ENCODE measurements at places on chromosomes 11 and 22.
A peak's percentile ranks its signal among the peaks of the same experiment; 100 is the strongest.

GRCh38 chr22:32803020-32803737, 1.7 kb downstream of the TIMP3 start:
- no peak for DNase-seq

DNA sequence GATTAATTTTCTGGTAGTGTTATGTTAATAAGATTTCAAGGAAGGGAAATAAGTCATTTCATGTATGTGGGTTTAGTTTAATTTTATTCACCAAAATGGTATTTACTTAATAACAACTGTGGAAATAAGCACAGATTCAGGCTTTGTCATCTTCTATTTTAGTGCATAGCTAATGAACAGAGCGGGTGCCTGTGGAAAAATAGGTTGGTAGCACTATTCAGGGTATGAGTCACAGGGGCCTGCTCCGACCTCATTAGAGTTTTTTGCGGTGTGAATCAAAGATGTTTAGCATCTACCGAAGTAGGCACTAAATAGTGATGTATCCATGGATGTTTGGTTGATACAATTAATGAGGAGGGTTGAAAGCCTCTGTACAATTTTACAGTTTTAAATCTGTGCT, 78.2 kb downstream of the FAT3 start:
- peak; percentile 40 for DNase-seq

- DNase-seq = no peak
These were observed 9.3 kb downstream of the CARD18 start for GRCh38 chr11:105130189-105130813.

DNA sequence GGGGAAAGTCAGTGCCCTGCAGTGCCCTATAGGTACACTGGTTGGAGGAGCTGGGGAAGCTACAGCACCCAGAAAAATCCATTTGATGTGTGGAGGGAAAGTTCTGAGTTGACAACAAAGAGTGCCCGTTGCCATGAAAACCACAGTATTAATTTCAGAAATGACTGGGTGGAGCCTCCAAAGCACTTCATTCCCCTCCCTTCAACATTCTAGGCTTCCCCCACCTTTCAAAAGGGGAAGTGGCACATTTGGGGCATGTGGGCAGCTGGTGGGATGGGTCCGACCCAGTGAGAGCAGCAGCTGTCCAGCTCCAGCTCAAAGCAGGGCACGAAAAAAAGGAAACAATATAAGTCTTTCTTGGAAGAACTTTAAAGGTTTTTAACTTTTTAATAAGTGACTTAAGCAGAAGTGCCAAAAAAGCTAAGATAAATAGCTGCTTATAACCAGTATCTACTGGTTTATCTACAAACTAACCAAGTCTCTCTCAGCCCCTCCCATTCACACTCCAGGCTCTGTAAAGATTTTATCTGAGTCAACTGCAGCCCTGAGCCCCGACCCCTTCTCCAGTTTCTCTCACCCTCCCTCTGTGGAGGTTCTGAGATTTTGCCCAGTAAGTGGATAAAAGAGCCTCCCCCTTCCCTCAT, 9.0 kb upstream of the AHNAK start:
- DNase-seq = no peak

DNA sequence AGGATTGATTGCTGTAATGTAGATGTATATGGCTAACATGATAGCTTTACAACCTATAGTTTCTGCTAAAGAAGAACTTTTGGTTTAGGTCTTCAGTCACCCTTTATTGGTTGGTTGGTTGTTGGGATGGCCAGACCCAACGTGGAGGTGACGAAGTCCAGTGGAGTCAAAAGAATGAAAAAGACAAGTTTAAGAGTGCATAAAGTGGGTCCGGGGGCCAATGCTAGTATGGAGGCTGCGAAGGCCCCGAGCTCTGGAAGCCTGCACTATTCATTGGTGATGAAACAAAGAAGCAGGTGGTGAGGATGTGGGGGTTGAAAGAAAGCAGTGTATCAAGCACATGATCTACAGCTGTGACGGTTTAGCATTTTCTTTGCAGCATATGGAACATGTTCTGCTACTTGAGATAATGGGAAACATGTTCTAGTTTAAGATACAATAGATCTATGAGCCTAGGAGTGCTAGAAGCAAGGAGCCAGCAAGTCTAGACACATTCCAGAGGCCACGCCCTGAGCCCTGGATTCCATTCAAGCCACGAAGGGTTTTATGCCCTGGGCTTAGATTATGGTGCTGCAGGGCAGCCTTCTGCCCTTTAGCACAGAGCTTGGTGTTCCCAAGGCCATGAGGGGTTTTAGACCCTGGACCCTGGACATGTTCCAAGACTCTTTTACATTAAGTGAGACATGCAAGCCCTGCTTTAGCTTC, 6.3 kb downstream of the TCP11L1 start:
- DNase-seq = no peak

GRCh38 chr11:72579816-72580641, 94.2 kb downstream of the PDE2A start:
- no peak for DNase-seq

DNA sequence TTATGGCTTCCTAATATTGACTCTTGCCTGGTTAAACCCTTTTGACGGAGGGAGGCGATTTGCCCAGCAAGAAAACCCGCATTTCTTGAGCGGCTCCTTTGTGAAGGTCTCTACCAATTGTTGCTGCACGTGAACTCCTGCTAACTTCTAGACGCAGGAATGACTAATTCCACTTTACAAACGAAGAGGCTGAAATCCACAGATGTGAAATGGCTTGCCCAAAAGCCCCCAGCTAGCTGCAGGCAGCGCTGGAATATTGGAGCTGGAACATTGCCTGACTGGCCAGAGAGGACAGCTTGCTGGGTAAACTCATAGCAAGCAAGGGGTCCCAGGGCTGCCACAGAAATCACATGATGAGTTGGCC, 542 bp downstream of the GCAT start:
- DNase-seq = no peak

GRCh38 chr11:57476047-57476756, 15.9 kb downstream of the RTN4RL2 start:
- no peak for DNase-seq

GRCh38 chr11:2517016-2517385, 72.2 kb downstream of the KCNQ1 start:
- DNase-seq = no peak

DNA sequence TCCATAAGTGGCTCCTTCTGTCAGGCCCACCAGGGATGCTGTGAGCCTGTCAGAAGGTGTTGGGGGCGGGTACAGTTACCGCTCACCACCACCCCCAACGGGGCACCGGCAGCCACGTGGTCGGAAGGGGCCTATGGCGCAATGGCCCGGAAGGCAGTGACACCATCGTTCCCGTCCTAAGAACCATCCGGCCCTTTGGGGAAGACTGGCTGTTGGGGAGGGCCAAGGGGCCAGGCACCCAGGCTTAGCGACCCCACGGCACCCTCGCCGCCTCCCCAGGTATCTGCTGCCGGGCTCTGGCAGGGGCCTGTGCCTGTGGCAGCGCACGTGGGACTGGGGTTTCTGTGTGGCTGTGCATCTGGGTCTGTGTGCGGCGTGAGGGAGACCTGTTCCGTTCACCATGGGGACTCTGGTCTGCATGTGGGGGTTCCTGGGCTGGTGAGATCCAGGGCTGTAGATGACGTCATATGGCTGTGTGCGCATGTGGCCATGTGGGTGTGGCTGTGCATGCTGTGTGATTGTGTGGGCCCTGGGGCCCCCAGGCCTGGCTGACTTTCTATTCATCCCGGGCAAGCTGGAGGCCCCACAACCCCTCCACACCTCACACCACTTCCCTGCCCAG, 717 bp downstream of the OSM start:
- DNase-seq = no peak

DNA sequence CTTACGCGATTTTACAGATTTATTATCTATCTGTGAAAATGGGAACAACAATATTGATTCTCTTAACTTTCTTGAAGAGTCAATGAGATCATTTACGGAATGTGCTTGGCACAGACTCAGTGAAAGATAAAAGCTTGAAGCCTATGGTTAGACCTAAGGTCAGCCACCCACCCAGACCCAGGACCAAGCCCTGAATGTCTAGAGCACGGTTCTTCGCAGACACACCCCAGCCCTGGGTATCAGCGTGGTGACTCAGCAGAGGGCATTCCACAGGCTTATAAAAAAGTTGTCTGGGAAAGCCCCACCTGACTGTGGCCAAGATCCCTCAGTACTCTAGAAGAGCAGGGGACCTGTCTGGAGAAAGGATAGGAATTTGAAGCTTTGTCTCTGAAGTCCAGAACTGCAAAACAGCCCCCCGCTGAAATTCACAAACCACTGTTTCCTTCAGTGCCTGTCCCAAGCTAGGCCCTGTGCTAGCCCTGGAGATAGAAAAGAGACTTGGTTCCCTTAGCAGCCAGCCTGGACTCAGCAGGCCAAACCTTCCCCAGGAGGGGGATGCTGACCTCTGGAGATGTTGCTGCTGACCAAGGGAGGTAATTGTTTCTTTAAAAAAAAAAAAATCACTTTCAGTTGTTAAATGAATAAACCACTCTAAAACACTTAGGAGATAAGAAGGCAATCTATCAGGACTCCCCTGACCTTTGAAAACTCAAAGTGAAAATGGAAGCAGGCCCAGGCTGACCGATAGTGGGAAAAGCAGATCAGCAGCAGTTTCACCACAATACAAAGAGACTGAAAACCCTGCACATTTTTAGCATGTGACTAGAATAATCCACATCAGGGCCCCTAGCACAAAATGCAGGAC, 114.0 kb downstream of the ABTB2 start:
- peak; percentile 45 for DNase-seq

DNA sequence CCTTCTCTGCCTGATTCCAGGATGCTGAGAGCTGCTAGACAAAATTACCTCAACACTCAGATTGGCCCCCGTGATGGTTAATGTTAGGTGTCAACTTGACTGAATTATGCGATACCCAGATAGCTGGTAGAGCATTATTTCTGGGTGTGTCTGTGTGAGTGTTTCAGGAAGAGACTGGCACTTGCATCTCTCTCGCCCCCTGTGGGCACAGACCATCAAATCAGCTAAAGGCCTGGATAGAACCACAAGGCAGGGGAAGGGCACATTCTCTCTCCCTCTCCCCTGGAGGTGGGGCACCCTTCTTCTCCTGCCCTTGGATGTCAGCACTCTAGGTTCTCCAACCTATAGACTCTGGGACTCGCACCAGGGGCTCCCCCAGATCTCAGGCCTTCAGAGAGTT, 79.7 kb downstream of the KIRREL3 start:
- DNase-seq = no peak

DNA sequence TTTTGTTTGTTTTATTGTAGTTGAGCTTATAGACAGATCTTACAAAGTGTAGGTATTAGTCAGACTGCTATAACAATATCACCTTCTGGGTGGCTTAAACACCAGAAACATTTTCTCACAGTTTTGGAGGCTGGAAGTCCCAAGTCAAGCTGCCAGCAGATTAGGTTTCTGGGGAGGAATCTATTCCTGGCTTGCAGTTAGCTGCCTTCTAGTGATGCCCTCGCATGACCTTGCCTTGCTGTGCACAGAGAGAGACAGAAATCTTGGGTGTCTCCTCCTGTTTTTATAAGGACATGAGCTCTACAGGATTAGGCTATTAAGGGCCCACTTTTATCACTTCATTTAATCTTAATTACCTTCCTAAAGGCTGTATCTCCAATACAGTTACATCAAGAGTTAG, 1635.2 kb downstream of the FAM181B start:
- no peak for DNase-seq

- no peak for DNase-seq
These were observed 1454.0 kb downstream of the BRD1 start for GRCh38 chr22:48373626-48374173.

DNA sequence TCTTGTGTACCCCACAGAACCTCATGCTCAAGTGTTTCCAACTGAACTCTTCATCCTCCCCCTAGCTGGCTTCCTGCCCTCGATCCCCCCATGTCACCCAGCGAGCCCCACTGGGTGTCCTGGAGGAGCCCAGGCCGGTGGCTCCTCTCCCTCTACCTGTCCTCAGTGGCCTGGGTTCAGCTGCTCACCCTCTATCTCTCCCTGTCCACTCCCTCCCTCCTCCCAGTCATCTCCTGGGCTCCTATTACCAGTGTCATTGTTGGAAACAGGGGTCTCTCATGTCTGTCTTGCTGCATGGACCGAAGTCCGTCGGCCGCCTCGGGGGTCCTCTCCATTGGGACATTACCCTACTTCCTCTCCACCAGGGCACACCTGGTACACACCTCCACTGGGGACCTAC, 12.9 kb upstream of the MPPED1 start:
- no peak for DNase-seq

- no peak for DNase-seq
These were observed 11.3 kb downstream of the RRM1 start for GRCh38 chr11:4105916-4106315.

Measured in astrocyte of the cerebellum (primary cell).